Panc1 (cell line): ENCODE measurements at places on chromosomes 2 and 18.

GRCh38 chr2:11746376-11746806 is at the start of gene LPIN1:
Gene LPIN1 (plus strand): TSS chr2:11746632. CDS start chr2:11765542, 18,910 bp downstream.
- DNase-seq, result no peak

DNA sequence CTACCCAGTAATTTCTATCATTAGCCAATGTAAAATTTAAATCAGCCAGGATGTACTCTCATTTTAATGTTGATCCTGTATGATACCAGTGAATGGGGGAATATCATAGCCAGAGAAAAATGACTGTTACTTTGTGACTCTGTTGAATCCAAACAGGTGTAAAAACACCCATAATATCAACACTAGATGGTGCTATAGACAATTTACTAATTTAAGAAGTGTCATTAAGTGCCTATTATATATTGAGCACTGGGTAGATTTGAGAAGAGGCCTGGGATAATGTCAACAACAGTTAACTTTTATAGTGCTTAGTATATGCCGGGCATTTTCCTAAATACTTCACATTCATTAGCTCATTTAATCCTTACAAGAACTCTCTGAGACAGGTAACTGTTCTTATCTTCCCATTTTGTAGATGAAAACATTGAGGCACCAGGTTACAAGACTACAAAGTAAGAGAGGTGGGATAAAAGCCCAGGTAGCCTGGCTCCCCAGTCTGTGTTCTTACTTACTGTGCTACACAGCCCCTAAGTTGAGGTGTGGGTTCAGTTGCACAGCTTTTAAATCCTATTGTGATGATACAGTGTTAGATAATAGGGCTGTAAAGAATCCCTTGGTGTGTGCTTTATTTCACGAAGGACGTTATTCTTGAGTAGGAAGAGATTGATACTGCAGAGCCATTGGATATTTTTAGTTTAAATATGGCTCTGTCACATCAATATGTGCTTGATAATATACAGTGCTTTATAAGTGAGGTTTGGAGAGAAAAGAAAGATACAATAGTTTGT is 325.5 kb downstream of the AGPS start:
- DNase-seq, result no peak

- DNase-seq, result no peak
These were observed 191.8 kb downstream of the KCNH7 start for GRCh38 chr2:162646794-162647193.

DNA sequence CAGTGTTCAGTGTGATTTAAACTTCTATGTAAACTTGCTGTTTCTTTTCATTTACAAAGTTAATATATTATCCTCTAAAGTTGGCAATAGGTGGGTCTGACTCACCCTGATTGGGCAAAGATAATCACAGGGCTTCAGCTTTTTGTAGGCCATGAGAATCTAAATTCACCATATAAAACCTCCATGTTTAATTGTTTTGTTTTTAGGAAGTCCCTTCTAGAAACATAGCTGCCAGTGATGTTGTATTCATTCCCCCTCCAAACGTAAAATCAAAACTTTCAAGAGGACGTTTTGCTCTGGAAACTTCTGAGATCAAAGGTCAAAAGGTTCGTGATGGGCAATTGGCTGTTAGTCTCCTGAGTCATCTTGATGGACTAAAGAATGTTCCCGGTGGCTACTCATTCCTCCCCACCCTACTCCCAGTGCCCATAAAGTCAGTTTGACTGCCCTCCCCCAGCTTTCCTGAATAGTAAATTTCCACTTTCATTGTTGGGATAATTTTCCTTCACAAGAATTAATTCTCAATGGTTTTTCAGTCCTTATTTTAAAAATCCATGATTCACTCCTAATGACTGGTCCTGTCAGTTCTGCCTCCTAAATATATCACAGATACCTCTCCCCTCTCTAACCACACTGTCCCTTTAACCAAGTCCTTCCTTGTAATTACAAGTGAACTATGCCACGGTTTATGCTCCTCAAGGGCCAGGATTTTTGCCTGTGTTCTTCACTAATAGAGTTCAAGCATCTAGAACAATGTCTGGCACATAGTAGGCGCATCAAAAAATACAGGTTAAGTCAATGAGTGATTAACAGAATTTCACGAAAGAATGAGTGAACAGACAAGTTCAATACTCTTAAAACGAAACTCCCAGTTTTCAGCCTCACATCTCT is 164.4 kb upstream of the VRK2 start:
- peak; percentile 66 for DNase-seq

DNA sequence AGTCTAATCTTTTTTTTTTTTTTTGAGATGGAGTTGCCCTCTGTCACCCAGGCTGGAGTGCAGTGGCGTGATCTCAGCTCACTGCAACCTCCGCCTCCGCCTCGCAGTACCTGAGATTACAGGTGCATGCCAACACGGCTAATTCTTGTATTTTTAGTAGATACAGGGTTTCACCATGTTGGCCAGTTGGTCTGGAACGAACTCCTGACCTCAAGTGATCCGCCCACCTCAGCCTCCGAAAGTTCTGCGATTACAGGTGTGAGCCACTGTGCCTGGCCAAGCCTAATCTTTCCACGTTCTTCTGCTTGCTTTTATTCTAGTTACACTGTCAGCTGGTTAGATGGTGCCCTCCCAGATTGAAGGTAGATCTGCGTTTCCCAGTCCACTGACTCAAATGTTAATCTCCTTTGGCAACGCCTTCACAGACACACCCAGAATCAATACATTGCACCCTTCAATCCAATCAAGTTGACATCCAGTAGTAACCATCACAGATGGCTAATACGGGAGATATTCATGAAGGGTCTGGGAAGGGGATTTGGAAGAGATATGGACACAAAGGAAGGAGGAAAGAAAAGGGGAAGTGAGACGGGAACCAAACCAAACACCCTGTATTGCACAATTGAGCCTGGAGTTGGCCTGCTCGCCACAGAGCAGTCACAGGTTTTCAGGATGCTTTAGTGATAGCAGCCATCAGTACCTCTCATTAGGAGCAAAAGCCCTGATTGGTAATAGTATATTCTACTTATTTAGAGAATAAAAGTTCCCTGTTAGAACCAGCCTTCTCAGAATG is 229.8 kb downstream of the PIK3C3 start:
- no peak for DNase-seq

- DNase-seq, result no peak
These were observed 96.4 kb upstream of the TEX51 start for GRCh38 chr2:126802316-126802715.

GRCh38 chr2:25589676-25590205 is 83.6 kb downstream of the DTNB start:
- no peak for DNase-seq

DNA sequence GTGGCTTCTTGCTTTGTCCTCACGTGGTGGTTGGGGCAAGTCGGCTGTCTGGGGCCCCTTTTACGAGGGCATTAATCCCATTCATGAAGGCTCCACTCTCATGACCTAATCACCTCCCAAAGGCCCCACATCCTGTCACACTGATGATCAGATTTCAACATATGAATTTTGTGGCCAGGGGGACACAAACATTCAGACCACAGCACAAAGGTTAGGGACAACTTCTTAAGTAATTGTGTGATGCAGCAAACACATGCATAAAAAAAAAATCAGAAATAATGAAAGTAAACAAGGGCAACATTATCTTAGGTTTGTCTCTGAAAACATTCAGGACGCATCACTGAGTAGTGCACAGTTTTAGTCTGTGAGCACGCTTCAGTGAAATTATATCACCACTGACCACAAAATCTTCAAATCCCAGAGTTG is 54.2 kb upstream of the FRZB start:
- DNase-seq, result no peak

- DNase-seq, result no peak
These were observed 110.8 kb downstream of the SPTBN1 start for GRCh38 chr2:54566896-54567295.

DNA sequence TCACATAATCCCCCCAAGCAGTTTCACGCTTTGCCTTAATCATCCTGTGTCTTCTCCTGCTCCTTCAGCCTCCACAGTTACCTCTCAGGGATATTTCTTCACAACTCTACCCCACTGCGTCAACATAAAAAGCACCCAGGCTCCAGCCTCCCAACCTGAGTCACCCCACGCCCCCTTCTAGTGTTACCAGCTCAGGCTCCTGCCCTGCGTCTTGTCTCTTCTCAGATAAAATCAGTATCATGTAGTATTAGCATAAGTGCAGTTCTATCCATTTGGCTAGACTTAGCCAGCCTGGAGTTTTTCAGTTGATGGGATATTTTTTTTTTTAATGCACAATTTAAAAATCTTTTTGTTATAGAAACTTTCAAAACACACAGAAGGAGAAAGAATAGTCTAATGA is 9.6 kb upstream of the PELI1 start:
- DNase-seq, result no peak

DNA sequence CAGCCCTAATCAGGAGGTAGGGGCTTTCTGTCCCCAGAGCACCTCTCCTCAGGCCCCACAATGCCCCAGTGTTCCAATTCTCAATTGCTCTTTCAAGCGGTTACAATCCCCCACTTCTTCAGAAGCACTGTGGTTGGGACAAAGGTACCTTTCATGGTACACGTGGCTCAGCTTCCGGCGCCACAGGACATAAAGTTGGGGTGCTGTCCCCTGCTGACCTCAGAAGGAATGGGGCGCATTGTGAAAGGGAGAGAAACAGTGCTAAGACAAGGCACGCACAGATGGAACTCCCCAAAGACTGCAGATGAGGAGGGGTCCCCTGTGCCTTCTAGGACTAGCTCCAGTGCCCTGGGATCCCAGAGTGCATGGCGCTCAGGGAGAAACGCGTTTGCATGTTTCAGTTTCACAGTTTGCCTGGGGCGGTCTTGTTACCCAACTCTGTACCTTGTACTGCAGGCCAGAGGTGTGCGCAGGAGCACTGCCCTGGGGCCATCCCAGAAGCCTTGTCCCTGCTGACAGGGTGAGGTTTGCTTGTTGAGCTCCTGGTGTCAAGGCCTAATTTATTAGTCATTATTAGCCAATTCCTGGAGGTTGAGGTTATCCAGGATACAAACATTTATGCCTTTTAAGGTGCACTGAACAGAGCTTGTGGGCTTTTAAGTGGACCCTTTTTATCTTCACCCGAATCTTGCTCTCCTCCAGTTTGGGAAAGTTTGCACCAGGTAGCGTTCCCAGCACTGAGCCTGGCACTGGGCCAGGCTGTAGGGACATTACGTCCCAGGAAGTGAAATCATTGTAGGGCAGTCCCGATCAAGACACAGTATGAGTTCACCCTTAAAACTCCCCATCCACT is 7.6 kb downstream of the CNDP1 start:
- DNase-seq, result no peak

GRCh38 chr2:191724015-191724414 is 46.1 kb downstream of the NABP1 start:
- DNase-seq, result no peak

DNA sequence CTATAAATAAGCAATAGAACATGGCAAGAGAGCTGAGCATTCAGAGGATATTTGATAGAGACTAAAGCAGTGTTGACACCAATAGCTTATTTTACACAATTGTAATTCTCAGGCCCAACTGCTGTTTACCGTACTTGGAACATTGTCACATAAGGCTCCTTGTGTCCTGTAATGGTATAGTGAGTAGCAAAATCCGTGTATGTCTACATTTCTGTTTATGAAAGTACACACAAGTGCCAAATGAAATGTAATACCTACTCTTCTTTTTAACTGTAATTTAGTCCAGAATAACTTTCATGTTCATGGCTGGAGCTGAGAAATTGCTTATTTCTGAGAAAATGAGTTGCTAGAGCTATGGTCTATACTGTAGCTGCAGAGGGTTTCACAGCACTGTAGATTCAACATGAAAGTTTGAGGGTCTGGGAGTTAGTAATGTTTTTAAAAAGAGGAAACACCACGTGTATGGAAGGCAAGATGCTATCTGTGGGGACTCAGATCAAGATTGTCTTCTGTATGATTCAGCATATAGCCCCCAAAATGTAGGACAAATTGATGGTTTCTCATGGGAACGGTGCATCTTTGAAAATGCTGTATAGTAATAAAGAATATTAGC is 110.2 kb upstream of the NOSTRIN start:
- no peak for DNase-seq

DNA sequence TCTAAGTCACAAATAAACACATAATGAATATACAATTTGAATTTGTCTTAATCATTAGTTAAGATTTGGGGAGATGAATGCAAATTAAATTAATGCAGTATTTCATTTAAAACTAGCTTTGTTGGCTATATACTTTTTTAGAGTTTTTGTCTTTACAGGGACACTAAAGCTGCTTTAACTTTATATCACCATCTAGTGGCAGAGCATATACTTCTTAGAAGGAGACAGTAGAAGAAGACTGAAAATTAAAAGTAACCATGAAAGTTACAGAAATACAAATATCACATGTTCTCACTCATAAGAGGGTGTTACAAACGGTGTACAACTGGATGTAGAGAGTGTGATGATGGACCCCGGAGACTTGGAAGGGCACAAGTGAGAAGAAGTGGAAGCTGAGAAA is 268.3 kb upstream of the NETO1 start:
- no peak for DNase-seq

DNA sequence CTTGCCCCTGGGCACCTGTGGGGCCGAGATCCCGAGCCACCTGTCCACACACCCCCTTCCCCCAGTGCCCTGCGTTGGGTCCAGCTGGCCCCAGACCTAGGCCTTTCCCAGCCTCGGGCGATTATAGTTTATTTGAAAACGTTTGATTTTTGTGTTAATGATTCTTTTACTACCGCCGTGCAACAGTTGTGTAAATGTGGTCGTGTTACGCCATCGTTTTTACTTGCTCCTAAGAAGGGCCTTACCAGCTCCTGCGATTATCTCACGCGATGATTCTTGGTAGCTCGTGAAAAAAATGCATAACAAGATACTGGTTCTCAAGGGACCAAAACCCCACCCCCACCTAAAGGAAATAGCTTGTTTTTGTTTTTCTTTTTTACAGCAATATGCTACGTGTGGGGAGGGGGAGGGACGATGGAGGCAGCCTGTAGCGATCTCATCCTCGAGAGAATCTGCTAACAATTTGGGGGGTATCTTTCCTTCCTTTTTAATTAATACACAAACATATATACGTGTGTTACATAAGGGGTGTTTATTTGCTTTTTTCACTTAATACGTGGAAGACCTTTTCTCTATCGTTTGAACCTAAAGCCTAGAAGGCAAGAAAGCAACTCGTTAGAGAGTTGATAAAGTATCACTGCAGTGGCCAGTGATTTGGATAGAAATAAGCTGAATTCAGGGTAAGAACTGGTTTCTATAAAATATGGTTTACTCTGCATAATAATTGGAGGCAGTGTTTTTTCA is 1.0 kb downstream of the ZDBF2 start:
- no peak for DNase-seq

DNA sequence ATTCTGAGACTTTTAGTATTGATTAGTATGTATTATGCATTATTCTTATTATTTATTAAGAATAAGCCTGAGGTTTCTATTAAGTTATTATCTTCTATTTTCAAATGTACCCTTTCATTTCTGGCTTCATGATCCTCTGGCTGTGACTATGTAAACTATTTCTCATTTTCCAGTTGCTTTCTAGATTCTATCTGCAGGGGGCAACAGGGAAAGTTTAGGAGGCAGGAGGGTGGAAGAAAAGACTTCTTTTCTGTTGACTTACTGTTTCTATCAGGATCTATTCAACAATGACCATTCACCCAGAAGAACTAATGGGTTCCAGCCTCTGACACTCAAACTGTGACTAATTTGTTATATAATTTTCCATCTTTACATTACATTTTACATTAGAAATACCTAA is 653.4 kb upstream of the FSHR start:
- DNase-seq, result no peak
